ENCODE measurements at places on chromosomes 6 and 20. TPM values are rescaled to one million over a fixed set of nuclear protein-coding genes. Genes with fewer than 3 reads are reported as not detected.

- no peak for DNase-seq
Observed at GRCh38 chr6:145147559-145147958, 587.8 kb downstream of the EPM2A start.

- no peak for DNase-seq
Observed at GRCh38 chr6:38220069-38220723, 400.7 kb downstream of the ZFAND3 start.

DNA sequence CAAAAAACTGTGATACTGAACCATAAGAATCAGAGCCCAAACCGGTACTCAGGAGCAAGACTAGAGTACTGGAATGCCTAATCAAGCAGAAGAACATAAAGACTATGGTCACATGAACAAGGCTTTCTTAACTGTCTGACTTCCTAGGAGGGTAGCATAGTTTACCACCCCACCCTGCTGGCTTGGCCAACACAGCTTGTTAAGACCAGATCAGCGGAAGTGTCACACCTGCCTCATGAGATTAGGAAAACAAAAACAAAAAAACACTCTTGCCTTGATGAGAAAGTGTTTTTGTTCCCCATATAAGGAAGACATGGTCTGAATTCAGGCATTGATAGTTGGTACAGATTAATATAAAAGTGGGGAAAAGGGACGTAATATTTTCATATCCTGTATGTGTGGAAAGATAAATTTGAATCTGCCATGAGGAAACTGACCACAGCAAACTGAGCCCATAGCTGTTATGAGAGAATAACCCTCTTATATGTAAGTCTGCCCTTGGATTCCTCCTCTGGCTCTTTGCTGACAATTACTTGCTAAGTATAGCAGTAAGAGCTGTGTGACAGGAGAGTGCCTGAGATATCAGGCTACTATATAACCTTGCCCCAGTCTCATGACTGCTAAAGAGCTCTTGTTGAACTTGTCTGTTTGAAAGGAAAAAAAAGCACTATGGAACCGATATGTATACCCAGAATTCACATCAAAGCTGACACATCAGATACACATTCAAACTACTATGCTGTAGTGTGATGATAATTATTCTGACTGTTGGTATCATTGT, 197.1 kb downstream of the EPHA7 start:
- no peak for DNase-seq

DNA sequence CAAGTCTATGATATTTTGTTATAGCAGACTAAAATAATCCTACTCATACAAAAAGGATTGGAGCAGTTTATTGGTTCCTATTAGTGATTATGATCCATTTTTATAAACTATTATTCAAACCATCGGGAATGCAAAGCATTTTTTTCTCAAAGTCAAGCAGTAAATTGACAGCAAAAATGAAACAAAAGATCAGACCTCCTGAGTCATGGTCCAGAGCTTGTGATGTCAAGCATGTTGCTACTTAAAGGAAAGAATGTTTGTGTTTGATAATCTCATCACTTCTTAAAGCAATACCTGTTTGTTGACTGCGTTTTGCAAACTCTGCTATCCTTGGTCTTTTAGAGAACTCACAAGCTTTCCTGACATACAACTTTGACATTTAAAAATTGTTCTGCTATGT, 204.4 kb downstream of the SAMD5 start:
- DNase-seq: no peak

DNA sequence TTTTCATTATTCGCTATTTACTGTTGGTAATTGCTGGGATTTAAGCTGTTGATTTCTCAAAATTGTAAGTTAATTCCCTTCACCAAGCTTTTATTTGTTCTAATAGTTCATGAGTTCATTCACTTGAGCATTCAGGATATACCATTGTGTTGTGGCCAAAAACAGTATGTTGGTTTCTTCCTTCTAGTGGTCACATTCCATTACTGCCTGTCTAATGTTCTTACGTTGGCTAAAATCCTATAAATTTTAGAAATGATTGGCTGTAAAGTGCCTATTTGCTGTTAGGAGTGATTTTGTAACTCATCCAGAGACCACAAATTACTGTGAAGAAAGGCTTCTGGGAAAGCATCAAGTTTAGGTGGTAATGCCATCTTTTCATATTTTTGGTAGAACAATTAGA, 76.3 kb downstream of the FARS2 start:
- no peak for DNase-seq

GRCh38 chr6:29183594-29183993, 12.9 kb downstream of the OR2J2 start:
- DNase-seq: no peak

The MYLK2 gene
- 0.36 TPM for polyA plus RNA-seq

The GPX5 gene
- not detected for polyA plus RNA-seq

The HLA-DOA gene
- polyA plus RNA-seq: not detected

Data from A549 (cell line).